Transverse colon (tissue), 4 donors: ENCODE measurements at places on chromosomes 11 and 22. TPM values are rescaled to one million over a fixed set of nuclear protein-coding genes. Genes with fewer than 3 reads are reported as not detected.

DNA sequence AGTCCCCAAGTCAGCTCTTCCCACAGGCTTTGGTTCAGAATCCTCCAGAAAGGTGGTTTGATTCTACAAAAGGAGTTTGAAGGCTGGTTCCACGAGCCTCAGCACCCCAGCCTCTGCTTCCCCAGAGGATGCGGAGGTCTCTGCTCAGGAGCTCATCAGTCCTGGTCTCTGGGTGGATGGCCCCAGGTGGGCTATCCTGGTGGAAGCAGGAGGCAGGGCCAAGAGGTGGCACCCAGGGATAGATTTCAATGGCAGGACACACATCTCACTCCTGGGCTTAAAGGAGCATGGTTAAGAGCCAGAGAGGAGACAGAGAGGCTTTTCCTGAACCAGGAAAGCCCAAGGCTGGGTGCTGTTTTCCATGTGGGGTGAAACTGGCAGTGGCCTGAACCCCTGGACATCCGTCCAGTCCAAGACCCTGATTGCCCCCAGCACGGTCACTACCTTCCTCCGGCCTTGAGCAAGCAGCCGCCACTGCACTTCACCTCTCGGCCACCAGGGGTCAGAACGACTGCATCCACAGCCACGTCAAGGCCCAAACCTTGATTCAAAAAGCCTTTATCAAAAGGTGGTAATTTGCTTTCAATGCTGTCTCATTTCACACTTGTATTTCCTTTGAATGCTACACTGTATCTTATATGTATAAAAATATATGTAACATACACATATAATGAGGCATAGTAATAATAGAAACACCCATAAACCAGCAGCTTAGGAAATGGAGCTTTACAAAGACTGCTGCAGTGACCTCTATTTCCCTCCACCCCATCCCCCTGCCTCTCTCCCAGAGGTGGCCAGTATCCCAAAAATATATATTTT, 19.3 kb upstream of the FXYD2 start:
- DNase-seq: peak; percentile 84

GRCh38 chr22:32203181-32204039, 1.5 kb downstream of the RFPL2 start:
- DNase-seq: no peak

- peak; percentile 28 for DNase-seq
These were observed 38.5 kb downstream of the TNRC6B start for GRCh38 chr22:40216041-40216756.

- DNase-seq: no peak
These were observed 791.0 kb downstream of the TBC1D22A start for GRCh38 chr22:47553436-47553835.

- no peak for DNase-seq
These were observed 70.6 kb downstream of the ZBTB16 start for GRCh38 chr11:114130115-114130576.

DNA sequence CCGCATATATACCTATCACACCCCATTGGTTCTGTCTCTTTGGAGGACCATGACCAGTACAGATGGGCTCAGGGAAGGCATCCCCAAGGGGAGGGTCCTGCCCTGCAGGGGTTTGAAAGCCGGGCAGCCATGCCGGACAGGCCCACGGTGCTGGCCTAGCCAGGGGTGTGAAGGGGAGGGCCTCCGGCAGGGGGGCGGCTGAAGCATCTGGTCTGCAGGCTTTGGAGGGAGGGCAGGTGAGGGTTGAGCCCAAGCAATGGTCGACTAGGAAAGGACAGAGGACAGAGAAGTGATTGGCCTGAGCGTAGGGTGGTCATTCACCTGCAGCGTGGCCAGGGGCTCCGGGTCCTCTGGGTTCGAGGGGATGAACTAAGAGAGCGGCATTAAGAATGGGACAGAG, 11.2 kb upstream of the CTSD start:
- no peak for DNase-seq

- DNase-seq: no peak
These were observed 760 bp upstream of the CELSR1 start for GRCh38 chr22:46537946-46538813.

DNA sequence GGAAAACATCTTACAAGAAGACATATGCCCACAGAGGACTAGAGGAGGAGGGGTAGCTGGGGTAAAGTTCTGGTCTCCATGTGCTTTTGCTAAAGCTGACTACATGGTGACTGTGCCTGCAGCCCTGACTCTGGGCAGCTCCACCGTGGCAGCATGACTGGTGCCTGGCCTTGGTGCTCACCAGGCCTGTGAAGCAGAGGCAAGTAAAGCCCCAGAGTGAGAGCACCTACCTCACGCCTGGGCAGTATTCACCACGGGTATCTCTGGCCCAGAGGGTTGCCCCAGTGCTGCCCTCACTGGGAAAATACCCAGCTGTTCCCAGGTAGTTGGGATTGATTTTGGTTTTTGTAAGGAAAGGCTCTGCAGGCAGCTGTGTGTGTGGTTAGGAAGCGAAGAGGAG, 78.3 kb downstream of the CTTN start:
- no peak for DNase-seq

DNA sequence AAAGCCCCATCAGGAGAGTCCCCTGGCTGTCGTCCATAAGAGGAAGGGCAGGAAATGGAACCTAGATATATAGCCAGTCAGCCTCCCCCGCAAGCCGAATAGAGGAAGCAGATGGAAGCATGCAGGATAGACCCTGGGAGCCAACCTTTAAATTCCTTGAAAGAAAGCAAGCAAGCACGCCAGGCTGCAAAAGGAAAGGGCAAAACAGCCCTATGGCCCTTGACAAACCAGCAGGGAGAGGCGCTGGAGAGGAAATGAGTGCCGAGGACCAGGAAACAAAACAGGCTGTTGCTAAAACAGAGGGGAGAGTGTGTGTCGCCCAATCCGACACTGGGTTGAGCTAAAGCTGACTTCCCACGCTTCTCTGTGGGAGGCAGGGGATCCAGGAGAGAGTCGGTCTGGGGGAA, 203.5 kb upstream of the MTNR1B start:
- DNase-seq: no peak

Gene TIGD3
- total RNA-seq: 0.75 TPM

Gene PKDREJ
- total RNA-seq: not detected
